ENCODE measurements at places on chromosomes 16 and 17. TPM values are rescaled to one million over a fixed set of nuclear protein-coding genes. Genes with fewer than 3 reads are reported as not detected.
A peak's percentile ranks its signal among the peaks of the same experiment; 100 is the strongest.

GRCh38 chr16:69130461-69130860, 1.9 kb downstream of the CHTF8 start:
- H3K4me3 ChIP-seq = no peak overlapping the region
- H3K4me1 ChIP-seq = peaks cover 45% of the 10 kb centered on the region
- H3K36me3 ChIP-seq = peaks cover 3% of the 10 kb centered on the region
- no peaks in the 10 kb centered on the region for H3K27me3 ChIP-seq
- H3K27ac ChIP-seq = no peak overlapping the region
- no peak for DNase-seq

DNA sequence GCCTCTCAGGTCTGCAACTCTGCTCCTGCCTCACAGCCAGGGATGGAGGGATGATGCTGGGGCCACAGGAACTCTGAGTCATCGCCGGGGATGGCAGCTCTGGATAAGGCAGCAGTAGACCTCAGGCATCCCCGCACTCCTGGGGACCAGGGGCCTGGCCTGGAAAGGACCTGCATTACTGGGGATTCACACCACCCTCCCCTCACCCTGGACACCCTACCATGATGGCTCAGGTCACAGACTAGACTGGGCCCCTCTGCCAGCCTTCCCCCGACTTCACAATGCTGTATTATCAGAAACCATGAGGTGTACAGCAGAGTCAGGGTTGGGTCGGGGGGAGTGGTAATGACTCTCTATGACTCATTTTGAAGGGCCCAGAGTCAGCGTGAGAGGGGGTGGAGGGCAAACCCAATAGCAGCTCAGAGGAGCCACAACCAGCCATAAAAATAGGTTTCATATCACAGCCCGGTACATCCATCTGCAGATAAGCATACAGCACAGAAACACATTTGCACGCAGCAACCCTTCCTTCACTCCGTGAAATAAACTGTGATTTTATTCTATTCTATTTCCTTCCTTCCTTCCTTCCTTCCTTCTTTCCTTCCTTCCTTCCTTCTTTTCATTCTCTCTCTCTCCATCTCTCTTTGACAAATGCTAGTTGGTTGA, 28.8 kb downstream of the DYNLRB2 start:
- H3K4me3 ChIP-seq = no peak overlapping the region
- H3K27me3 ChIP-seq = no peaks in the 10 kb centered on the region
- H3K36me3 ChIP-seq = peaks cover 1% of the 10 kb centered on the region
- no peaks in the 10 kb centered on the region for H3K4me1 ChIP-seq
- H3K27ac ChIP-seq = no peak overlapping the region

DNA sequence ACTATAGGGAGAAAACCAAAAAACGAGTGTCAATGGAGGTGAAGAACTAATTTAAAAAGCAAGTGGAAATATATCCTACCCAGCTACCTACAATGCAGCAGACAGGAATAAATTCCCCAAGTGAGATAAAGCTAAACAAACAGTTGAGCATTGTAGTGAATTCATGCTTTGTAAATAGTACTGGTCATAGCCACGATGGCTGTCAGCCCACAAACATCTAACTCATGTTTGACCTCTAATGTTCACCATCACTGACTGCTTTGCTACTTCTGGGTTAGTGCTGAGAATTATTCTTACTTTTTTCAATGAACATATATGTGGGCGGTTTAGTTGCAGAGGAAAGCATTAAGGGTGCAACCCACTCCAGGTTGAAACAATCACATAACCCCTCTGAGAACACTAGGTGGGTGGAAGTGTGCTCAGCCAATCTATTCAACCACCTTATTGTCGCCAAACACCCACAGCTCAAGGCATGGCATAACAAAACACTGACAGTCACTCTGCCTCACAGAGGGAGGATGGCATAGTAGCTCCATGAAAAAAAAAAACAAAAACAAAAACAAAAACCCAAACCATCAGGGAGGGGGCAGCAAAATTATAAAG, 264.1 kb downstream of the ZFHX3 start:
- no peak for DNase-seq
- H3K4me1 ChIP-seq = peaks cover 45% of the 10 kb centered on the region
- H3K27ac ChIP-seq = peak overlapping the region; percentile 75
- no peak overlapping the region for H3K4me3 ChIP-seq
- H3K36me3 ChIP-seq = peaks cover 18% of the 10 kb centered on the region

GRCh38 chr17:14752011-14752410, 451.1 kb downstream of the HS3ST3B1 start:
- no peak overlapping the region for H3K27ac ChIP-seq
- no peak overlapping the region for H3K4me3 ChIP-seq
- H3K4me1 ChIP-seq = no peaks in the 10 kb centered on the region

GRCh38 chr17:74687886-74688285, 24.8 kb downstream of the CD300LF start:
- DNase-seq = no peak
- no peaks in the 10 kb centered on the region for H3K36me3 ChIP-seq
- H3K27me3 ChIP-seq = peaks cover 45% of the 10 kb centered on the region

DNA sequence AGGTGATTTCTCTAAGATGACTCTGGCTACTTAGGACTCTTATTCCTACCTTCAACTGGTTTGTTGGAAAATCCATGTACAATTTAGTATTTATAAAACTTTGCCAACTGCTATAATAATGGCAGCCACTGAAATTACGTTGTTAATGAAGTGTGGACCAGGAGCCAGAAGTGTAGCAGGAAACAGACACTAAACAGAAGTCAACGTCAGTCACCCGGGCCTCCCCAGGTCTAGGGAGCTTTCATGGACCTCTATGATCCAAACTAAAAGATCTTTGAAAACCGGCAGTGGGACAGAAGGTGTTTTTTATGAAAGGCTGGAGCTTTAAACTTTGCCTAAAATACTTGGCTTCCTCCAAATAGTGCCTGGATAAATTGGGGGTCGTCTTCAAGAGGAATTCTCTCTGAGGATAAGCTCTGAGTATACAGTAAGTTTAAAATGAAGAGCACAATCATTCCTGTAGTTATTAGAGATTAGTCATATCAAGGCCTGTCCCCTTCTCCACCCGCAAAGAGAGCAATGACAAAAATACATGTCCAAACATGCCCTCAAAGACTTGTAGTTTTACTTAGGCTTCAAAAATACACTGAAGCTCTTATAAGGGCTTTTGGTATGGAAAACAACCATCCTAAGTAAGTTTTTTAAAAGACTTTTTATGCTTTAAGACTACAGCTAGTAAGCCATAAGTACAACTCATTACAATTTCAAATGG, 34.6 kb downstream of the DCUN1D3 start:
- H3K4me1 ChIP-seq = peaks cover 81% of the 10 kb centered on the region
- H3K27me3 ChIP-seq = no peaks in the 10 kb centered on the region
- no peak overlapping the region for H3K4me3 ChIP-seq
- H3K36me3 ChIP-seq = peaks cover 14% of the 10 kb centered on the region
- no peak for DNase-seq

DNA sequence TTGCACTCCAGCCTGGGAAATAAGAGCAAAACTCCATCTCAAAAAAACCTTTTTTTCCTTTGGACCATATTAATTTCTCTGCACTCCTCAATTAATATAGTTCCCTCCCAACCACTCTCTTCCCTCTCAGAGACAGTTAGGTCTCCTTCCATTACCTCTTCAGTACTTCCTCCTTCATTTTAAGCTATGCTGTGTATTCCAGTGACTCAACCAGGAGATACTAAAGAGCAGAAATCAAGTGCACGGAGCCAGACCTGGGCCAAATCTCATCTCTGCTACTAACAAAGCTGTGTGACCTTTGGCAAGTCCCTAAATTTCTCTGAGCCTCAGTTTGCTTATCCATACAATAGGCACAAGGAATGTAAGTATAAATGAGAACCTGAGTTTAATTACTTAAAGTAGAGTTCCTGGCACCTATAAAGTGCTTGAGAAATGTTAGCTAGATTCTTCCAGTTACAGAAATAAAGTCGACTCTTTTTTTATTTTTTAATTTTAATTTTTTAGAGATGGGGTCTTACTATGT, 8.5 kb downstream of the PECAM1 start:
- H3K36me3 ChIP-seq = no peaks in the 10 kb centered on the region
- no peak overlapping the region for H3K4me3 ChIP-seq
- peaks cover 21% of the 10 kb centered on the region for H3K4me1 ChIP-seq
- DNase-seq = peak; percentile 12
- peaks cover 2% of the 10 kb centered on the region for H3K27me3 ChIP-seq
- H3K27ac ChIP-seq = no peak overlapping the region

GRCh38 chr17:75048249-75048878, 1.3 kb downstream of the KCTD2 start:
- H3K4me3 ChIP-seq = peak overlapping the region; percentile 96
- H3K27me3 ChIP-seq = no peaks in the 10 kb centered on the region
- peaks cover 34% of the 10 kb centered on the region for H3K4me1 ChIP-seq
- no peak for DNase-seq

Gene HOXB9
- not detected for total RNA-seq

Gene MEFV
- total RNA-seq = not detected

Gene TTYH2
- total RNA-seq = 1.6 TPM

Gene TBX6
- 0.55 TPM for total RNA-seq

Gene PDE6G
- not detected for total RNA-seq

Gene TMEM219
- total RNA-seq = 111 TPM

Gene GDPD3
- total RNA-seq = 3.2 TPM

Gene KRTAP4-1
- total RNA-seq = not detected

Measured in chondrocyte (in vitro differentiated cells).